Activated effector memory CD4-positive, alpha-beta T cell treated with anti-CD3 and anti-CD28 coated beads, Interleukin-2, amount 50 U/mL, for 16 hours (primary cell): ENCODE measurements at places on chromosomes 12 and 14.

- DNase-seq, result peak; percentile 89
These were observed 745 bp downstream of the CDCA4 start for GRCh38 chr14:105019861-105020814.

DNA sequence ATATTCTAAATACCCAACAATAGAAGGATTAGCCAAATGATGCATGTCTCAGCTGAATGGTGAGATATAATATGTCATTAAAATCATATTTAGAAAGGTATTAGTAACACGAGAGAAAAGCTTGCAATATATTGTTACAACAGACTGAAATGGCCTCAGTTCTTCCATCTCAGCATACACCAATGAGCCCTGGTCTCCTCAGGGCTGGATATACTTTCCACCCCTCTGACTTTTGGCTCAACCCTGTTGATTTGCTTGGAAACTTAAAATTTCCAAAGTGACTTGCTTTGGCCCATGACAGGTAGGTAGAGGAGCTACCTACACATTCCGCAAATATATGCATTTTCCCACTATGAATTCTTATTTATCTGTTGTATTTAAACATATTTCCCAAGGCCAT is 908.1 kb upstream of the TMEM132C start:
- DNase-seq, result no peak

GRCh38 chr12:107822356-107822755 is 47.9 kb downstream of the ASCL4 start:
- DNase-seq, result no peak

DNA sequence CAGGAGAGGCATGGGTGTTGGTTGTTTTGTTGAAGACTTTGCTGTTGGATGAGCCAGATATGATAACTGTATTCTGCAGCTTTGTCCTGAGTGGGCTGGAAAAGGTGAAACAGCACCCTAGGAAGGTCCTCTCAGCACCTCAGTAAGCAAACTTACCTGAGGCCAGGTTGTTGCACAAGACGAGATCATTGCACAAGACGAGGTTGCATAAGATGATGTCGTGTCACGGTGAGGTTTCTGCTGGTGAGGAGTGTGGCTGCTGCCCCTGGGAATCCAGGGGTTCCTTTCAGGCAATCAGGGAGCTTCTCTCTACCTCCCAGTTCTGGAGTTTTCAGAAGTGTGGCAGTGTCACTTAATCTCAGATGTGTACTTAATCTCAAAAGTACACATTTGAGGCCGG is 85.6 kb downstream of the GLT1D1 start:
- no peak for DNase-seq

DNA sequence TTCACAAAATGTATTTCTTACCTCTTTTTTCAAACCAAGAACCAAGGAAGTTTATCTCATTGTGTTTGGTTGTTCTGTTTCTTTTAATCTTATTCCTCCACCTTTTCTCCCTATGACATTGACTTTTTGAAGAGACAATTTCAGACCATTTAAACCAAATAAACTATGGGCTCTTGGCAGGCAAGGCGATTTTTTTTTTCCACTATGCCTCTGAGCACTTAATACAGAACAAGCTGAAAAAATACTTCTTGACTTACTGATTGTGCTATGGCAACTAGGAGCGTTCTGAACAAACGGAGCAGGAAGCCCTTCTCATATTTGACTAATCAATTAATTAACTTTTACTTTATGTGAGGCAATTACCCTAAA is 98.0 kb downstream of the ZNF664 start:
- no peak for DNase-seq

GRCh38 chr12:131014343-131014742 is 60.6 kb downstream of the ADGRD1 start:
- no peak for DNase-seq

GRCh38 chr12:115312901-115313300 is 628.9 kb upstream of the TBX3 start:
- no peak for DNase-seq

GRCh38 chr14:74945852-74946658 is 9.3 kb downstream of the PGF start:
- peak; percentile 88 for DNase-seq

GRCh38 chr14:62179367-62180018 is 417.3 kb downstream of the SNAPC1 start:
- no peak for DNase-seq

DNA sequence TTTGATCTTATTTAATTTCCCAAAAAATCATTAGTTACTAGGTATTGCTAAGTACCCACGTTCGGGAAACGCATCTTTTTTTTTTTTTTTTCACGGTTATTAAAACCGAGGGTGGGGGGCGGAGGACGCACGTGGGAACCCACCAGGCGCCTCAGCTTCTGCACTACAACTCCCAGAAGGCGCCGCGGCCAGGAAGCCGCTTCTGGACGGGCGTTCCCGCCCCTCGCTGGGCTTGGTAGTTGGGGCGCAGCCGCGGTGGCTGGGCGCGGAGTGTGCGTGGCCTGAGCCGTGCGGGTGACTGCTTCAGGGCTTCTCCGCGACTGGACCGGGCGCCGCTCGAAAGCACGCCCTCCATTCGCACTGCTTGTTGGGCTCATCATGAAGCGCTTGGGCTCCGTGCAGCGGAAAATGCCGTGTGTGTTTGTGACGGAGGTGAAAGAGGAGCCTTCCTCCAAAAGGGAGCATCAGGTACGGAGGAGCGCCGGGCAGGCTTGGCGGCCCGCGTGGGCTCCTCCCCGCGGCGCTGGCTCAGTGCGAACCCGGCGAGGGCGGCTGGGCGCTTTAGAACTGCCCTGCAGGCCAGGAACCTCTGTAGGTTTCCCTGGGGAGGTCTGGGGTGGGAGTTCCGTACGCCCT is 6.2 kb upstream of the C12orf50 start:
- peak; percentile 95 for DNase-seq

GRCh38 chr12:66713984-66714383 is 35.1 kb upstream of the GRIP1 start:
- no peak for DNase-seq

DNA sequence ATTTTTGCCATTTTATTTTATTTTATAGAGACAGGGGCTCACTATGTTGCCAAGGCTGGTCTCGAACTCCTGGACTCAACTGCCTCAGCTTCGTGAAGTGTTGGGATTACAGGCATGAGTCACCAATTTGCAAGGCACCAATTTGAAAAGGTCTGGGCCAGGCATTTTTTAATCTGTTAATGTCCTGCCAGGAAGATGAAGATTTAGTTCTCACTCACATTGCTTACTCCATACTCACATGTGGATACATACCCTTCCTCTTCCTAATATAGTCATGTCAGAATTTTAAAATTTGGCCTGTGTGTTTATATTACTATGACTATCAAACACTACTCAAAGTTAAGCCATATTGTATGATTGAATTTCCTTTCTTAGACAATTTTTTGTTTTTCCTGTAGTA is 15.3 kb upstream of the EML1 start:
- DNase-seq, result no peak

GRCh38 chr12:46210873-46211439 is 57.9 kb downstream of the SLC38A1 start:
- DNase-seq, result no peak

DNA sequence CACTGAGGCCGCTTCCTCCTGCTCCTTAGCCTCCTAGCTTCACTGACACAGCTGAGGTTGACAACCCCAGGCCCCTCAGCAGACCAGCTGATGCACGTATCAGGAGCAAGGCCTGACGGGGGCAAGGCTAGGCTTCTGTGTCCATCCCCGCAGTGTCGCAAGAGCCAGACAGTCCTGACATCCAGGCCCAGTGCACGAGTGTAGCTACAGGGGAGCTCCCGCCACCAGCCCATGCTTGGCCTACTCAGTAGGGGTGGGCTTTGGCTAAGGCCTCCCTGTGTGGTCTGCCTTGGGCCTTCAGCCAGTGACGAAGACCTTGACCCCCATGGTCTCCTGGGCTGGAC is 179.1 kb downstream of the DPF3 start:
- peak; percentile 58 for DNase-seq

DNA sequence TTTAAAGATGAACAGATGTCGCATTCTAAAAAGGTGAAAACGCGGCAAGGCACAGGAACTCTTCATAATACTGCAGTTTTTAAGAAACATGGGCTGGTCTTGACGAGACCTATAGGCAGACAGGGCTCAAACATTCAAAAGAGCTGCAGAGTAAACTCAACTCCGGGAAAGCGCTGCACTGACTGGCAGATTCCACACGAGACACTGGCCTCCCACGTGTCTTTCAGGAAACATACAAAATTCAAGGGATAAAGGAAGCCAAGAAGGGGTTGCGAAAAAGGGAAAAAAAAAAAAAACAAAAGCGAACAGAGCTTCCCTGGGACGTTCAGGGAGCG is 614 bp upstream of the ARF6 start:
- DNase-seq, result no peak

DNA sequence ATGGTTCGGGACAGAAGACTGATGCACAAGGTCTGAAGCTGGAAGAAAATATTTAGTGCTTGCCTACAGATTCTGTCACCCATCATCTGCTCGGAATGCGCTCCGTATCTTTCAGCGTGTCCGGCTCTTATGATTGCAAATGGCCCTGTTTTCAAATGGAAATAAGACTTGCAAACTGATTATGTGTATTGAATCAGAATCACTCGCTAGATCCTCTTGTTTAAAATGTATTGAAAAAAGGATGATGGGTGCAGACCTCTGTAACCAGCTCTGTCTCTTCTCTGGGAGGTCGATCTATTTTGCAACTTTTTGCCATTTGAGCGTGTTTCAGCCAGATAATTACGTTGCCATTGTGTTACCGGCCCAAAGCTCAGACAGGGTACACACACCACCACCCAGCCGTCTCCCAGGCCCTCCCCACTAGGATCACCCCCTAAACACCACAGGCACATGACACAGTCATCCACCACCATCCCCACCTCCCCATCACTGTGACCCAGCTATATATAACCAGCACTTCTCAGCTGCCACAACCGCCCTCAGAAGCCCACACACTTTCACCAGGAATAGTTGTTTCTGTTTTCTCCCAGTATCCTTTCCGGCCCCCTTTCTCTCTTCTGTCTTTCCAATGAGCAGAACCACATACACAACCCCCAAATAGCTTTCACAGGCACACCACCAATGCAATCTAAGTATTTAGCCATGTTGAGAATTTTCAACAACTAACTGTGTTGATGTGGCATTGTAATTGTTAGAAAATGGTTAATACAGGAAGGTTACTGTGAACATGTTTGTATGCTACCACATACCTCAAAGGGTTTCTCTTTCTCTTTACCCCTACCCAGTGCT is 10.7 kb downstream of the NKX2-1 start:
- DNase-seq, result no peak

DNA sequence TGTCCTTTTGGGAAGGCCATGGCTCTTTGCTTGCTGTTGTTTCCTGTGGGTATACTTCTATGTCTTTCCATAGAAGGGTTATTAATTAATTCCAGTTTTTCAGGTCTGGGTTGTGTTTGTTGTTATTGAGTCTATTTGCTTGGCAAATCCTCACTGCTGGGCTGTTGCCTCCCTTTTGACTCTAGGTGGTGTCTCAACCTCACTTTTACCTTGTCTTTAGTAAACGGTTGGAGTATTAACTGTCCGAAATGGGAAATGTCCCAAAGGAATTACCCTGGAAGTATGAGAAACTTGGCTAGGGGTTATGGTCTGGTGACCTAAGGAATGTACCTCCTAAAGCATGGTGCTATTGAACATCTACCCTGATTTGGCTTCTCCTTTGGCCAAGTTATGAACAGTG is 16.7 kb downstream of the PRH1 start:
- no peak for DNase-seq

DNA sequence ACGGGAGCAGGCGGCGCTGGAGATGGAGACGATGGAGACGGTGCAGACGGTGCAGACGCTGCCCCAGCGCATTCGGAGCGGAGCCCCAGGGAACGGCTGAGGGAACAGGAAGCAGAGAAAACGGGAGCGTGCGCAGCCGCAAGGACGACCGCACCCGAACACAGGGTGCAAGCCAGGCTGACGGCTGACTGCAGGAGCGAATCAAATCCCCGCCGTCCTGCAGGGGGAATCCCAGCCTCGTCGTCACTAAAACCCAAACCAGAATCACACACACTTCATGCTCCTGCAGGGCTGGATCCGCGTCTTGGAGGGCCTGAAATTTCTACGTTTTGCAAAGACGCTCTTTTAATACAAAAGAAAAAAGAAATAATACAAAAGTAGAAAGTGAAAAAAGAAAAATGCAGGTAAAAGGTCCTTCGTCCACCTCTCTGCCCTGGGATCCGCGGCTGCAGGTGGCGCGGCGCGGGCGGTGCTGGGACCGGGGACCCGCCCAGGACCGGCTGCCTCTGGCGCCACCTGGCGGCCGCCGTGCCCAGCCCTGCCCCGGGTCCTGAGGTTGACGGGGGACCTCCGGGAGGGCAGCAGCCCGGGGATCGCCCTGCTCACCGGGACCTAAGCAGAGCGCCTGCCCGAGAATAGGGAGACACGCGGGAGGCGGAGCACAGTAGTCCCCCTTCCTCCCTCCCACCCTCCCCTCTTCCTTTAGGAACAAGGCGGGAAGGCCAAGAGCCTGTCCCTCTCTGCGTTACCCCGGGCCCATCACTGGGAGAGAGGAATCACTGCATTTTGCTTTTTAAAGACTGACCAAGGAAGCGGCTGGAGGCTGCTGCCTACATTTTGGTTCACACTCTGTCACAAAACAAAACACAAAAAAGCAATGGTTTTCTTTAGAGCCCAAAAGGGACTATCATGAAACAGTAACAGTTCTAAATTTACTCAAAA is 20.1 kb downstream of the STX2 start:
- peak; percentile 92 for DNase-seq

DNA sequence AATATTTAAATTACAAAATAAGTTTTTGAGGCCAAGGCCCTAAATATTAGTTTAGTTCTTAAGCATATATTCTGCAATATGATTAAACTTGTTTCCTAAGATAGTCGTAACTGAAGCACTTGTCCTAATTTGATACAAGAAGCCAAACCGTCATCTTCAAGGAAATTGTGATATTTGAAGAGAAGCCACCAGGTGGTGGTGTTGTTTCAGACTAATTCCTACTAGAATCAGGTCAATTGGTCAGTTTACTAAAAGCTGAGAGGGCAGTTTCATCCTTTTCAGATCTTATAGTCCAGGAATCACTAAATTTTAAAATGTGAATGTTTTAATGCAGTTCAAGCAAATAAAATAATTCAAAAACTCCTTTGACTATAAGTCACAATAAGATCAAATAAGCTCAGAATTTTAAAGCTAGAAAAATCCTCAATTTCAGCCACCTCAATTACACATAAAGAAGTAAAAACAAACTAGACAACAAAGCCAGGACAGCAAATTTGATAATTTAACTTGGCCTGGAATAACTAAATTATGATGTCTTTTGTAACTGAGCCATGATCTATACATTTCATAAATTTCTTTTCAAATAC is 7.1 kb upstream of the ARL1 start:
- DNase-seq, result no peak

GRCh38 chr12:103742349-103742932 is 98.6 kb downstream of the NT5DC3 start:
- DNase-seq, result no peak

GRCh38 chr12:34264110-34264509 is 241.8 kb downstream of the ALG10 start:
- no peak for DNase-seq
